NCI-H446 treated with DMSO at 0.1 percent for 48 hours (cell line): ENCODE measurements at places on chromosomes 2 and 18.

DNA sequence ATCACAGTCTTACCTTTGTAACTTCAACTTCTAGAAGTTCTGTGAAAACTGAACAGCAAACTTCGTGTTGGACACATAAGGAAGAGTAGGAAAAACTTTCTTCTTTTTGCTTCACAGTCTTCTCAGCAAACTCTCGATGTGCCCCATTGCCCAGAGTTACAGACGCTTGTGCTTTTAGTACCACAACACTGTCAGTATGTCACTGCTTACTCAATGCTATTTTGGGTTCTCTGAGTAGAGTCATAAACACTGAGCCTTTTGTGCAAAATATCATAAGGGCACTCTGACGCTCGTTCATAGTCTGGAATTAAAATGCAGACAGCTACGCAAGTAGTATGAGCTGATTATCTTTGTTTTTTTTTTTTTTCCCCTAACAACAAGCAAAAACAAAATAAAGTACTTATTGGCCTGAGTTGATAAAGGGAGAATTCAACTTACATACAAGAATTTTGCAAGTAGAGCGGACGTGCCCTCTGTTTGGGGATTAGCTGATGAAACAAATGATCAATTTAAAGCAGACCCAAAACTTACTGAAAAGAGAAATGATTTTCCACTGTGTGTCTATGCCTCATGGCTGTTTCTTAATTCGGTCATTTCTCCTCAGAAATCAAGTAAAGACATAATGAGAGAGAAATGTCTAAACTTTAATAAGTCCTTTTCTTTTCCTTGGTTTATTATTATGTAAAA, at the start of gene CDH19:
Gene CDH19 (minus strand): TSS at position 150 of the 687 bp plus-strand sequence. CDS start 31,886 bp downstream, outside the sequence.
- no peak for DNase-seq

DNA sequence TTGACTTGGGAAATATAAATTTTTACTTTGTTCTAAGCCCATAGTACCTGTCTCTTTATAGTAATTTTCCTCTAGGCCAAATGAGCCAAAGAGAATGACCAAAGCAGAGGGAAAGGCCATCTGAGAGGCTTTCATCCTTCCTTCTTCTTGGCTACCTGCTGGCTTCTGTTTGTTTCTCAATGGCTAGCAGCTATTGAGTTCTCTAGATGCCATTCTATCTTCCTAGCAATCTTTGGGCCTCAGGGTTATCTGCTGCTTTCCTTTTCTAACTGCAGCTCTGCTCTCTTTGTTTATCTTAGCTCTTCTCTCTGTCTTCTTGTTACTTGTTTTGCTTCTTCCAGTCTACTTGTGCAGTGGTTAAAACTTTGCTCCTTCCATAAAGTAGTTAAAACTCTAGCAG, 601.1 kb upstream of the NRXN1 start:
- DNase-seq: no peak

DNA sequence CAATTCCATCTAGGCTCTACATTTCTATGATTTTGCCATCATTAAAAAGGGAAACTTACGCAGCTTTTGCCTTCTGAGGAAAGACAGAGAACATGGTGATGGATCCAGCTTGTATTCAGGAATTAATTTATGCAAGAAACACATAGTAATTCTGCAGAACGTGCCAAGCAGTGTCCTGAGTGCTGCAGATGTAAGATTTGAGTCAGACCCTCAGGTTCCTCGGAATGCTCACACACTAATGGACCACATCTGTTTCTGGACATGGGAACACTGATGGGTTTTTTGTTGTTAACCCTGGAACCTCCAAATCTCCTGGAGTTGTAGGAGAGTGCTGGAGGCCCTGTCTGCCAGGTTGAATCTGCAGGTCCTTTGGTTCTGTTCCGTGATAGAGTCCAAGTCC, 132.9 kb downstream of the SETBP1 start:
- no peak for DNase-seq

GRCh38 chr18:26133652-26134051, at the start of gene PSMA8:
PSMA8 (plus strand) TSS chr18:26133869; CDS start chr18:26133966, 97 bp downstream.
- DNase-seq: no peak

- no peak for DNase-seq
These were observed 1302.9 kb upstream of the ACVR2A start for GRCh38 chr2:146541896-146542295.

DNA sequence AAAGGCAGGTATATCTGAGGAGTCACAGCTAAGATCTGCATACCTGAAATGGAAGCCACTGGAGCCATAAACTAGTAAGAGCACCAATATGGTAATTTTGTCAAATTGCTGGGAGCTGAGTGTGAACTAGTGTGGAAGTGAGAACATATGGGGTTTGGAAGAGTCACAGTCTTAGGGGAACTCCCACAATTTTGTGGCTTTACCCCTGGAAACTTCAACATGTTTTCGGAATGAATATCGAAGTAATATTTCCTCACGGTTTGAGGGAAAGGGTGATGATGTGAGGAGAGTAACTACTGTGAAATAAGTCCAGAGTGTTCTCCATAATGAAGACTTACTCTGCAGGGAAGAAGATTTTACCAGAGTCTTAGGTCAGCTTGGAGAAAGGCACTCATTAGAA, 565.9 kb downstream of the RIT2 start:
- DNase-seq: no peak

DNA sequence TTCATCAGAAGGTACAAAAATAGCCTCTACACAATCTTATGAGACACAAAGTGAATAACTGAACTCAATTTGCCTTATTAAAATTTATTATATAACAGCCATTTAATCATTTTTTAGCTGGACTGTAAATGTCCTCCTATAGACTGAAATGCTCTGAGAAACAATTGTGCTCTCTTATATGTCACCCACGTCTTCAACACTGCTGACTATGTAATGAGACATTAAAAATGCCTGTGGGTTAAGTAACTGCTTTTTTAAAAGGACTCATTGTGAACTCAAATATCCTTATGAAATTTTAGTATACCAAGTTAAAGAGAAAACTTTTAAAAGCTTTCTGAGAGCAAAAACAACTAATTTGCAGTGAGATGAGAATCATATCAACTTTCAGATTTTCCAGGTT, 10.4 kb upstream of the GALNT1 start:
- no peak for DNase-seq

DNA sequence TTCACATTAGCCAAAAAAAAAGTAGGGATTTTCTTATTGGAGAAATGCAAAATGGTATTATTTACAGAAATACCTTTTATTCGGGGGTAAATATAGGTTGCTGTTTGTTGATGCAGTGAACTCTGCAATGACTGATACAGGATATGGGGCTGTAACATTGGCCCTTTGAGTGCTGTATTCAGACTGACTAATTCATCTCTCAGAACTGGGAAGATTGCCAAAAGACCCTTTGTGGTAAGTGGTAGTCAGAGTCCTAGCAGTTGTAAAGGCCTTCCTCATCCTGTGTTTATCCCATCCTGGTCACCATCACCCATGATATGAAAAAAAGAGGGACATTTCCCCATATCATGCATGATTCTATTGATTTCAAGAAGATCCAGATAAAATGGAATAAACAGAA, 14.0 kb upstream of the DCC start:
- DNase-seq: peak; percentile 17

- no peak for DNase-seq
These were observed 324.1 kb downstream of the DLGAP1 start for GRCh38 chr18:4130734-4131719.

- DNase-seq: peak; percentile 35
These were observed 130.1 kb upstream of the DAPL1 start for GRCh38 chr2:158664987-158665386.

DNA sequence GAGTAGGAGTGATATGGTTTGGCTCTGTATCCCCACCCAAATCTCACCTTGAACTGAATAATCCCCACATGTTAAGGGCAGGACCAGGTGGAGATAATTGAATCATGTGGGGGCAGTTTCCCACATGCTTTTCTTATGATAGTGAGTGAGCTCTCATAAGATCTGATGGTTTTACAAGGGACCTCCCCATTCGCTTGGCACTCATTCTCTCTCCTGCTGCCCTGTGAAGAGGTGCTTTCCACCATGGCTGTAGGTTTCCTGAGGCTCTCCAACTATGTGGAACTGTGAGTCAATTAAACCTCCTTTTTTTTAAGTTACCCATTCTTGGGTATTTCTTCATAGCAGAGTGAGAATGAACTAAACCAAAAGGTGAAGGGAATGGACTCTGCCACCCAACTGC, 207.5 kb downstream of the LOXHD1 start:
- no peak for DNase-seq

DNA sequence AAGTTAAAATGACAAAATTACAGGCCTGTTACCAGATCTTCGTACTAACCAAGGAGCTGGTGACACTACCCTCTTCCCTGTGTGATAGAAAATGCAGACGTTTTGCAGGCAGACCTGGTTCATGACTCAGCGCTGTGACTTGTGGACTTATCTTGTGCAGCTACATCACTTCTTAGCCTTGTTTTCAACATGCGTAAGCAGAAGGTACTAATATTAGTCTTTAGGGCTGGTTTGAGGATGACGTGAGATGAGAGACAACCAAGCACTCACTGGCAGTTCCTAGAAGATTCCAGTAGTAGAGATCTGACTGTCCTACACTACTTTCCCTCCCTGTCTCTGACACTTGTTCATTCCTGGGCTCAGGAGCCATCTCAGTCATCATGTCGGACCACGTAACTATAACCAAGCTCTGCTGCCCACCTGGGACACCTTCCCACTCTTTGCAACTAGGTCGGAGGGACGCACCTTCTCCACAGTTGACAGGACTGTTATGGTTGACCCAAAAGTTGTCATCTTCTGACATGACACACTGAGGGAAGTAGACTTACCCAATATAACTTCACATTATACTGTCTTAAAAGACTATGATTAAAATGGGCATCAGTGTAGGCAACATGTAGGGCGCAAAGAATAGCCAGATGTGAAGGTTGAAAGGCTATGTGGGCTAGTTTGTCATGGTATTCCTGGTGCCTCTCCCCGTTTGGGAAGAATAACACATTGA, 64.8 kb downstream of the TNFRSF11A start:
- DNase-seq: no peak

- no peak for DNase-seq
These were observed 21.2 kb downstream of the CFAP221 start for GRCh38 chr2:119565481-119565880.

- no peak for DNase-seq
These were observed 819.6 kb downstream of the RNF144A start for GRCh38 chr2:7736646-7737305.

GRCh38 chr2:123438675-123439074, 586.4 kb upstream of the CNTNAP5 start:
- DNase-seq: no peak

DNA sequence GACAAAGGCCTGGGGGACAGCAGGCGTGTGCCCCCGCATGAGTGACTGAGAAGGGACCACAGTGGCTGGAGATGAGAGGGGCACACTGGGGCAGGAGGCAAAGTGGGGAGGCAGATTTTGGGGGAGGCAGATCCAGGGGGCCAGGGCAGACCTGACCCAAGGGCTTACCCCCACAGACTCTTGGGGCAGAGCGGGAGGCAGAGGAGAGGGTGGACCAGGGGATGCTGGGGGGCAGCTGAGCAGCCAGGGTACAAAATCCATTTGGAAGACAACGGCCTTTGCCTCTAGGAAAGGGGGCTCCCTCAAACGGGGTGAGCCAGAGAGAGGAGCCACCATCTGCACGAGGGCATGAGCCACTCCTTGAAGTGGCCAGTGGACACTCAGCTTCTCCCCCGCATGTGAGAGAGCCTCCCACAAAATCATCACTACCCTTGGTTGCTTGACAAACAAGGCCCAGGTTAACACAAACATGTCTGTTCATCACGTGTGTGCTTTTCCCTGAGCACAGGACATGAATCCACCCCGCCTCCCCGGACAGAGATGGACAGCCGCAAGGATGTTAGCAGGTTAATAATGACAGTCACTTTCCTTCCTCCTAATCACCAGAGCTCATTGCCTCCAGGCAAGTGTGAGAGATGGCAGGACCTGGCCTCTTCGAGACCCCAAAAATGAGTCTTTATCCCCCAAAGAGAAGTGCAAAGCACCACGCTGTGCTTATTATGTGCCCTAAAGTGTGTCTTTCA, 72.0 kb upstream of the RAB6C start:
- no peak for DNase-seq

- DNase-seq: no peak
These were observed 16.1 kb upstream of the VPS54 start for GRCh38 chr2:64035072-64035942.

DNA sequence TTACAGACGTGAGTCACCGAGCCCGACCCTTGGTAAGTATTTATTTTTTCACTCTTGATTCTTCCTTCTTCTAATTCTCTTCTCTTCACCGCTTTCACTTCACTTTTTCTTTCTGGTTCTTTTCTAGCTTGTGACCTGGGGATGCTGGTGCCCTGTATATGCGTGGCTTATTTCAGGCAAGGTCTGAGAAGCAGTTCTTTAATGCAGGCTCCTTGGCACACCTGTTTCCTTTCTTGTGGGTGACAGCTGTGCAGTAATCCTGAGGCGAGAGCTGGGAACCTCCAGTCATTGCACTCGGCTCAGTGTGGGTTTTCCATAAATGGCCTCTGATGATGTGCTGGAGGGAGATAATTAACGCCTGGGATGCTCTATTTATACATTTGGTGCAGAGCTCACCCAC, 193.8 kb downstream of the TSN start:
- no peak for DNase-seq

DNA sequence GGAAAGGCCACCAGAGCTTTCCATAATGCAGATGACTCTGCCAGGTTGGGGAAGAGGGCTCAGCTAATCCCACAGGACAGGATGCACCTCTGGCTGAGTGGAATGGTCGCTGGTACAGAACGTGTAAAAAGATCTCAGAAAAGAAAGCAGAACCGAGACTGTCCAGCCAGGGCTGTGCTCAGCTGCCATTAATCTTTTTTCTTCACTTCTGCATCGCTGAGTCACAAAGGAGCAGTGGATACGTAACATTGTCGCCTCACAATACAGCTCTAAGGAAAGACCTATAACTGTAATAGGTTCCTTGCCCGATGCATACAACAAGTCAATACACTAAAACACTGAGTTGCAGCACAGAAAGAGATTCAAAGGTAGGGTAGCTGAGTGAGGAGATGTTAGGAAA, 354.2 kb downstream of the EN1 start:
- no peak for DNase-seq

GRCh38 chr18:44080054-44080453, 600.6 kb upstream of the SETBP1 start:
- no peak for DNase-seq

DNA sequence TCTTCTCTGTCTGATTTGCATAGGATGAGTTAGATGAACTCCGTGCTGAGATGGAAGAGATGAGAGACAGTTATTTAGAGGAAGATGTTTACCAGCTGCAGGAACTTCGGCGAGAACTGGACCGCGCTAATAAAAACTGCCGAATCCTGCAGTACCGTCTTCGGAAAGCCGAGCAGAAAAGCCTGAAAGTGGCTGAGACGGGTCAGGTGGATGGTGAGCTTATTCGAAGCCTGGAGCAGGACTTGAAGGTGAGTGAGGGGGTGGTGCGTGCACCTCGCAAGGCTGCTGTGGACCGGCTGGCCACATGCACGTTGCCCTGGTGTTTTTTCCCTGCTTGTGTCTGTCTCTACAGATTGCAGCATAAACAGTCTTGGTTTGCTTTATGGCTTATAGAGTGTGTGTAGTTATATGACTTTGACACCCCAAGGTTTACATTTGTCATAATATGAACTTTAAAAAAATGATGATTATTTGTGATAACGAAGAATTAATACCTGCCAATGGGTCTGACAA, 13.1 kb downstream of the MTCL1 start:
- DNase-seq: no peak

GRCh38 chr18:8197499-8197898, 411.7 kb upstream of the RAB12 start:
- DNase-seq: no peak
